ENCODE measurements at places on chromosomes 13 and 19. TPM values are rescaled to one million over a fixed set of nuclear protein-coding genes. Genes with fewer than 3 reads are reported as not detected.

Gene FCAR
- total RNA-seq = 2.4 TPM

GRCh38 chr19:29366757-29367156 is 153.8 kb upstream of the UQCRFS1 start:
- DNase-seq = no peak
- H3K36me3 ChIP-seq = no peaks in the 10 kb centered on the region
- no peak overlapping the region for H3K4me3 ChIP-seq
- no peaks in the 10 kb centered on the region for H3K4me1 ChIP-seq
- H3K27ac ChIP-seq = no peak overlapping the region
- no peaks in the 10 kb centered on the region for H3K27me3 ChIP-seq

GRCh38 chr13:97434397-97435201 is 630 bp downstream of the RAP2A start:
- peak overlapping the region; percentile 81 for H3K4me3 ChIP-seq
- H3K36me3 ChIP-seq = no peaks in the 10 kb centered on the region
- peak; percentile 55 for DNase-seq
- peaks cover 5% of the 10 kb centered on the region for H3K4me1 ChIP-seq

- no peaks in the 10 kb centered on the region for H3K36me3 ChIP-seq
- no peak overlapping the region for H3K4me3 ChIP-seq
- H3K4me1 ChIP-seq = peaks cover 4% of the 10 kb centered on the region
- no peak overlapping the region for H3K27ac ChIP-seq
Measured at GRCh38 chr13:113358653-113359190, 5.2 kb downstream of the GRTP1 start.

- peak overlapping the region; percentile 61 for H3K27ac ChIP-seq
- H3K27me3 ChIP-seq = no peaks in the 10 kb centered on the region
- H3K4me3 ChIP-seq = no peak overlapping the region
- DNase-seq = no peak
- no peaks in the 10 kb centered on the region for H3K36me3 ChIP-seq
Measured at GRCh38 chr13:97339019-97339987, 94.7 kb upstream of the RAP2A start.

GRCh38 chr13:36344173-36344572 is 2.0 kb downstream of the SPART start:
- peak overlapping the region; percentile 86 for H3K4me3 ChIP-seq
- H3K4me1 ChIP-seq = no peaks in the 10 kb centered on the region
- no peaks in the 10 kb centered on the region for H3K36me3 ChIP-seq
- no peak for DNase-seq
- peak overlapping the region; percentile 97 for H3K27ac ChIP-seq
- H3K27me3 ChIP-seq = no peaks in the 10 kb centered on the region

Gene CGB7
- not detected for total RNA-seq

DNA sequence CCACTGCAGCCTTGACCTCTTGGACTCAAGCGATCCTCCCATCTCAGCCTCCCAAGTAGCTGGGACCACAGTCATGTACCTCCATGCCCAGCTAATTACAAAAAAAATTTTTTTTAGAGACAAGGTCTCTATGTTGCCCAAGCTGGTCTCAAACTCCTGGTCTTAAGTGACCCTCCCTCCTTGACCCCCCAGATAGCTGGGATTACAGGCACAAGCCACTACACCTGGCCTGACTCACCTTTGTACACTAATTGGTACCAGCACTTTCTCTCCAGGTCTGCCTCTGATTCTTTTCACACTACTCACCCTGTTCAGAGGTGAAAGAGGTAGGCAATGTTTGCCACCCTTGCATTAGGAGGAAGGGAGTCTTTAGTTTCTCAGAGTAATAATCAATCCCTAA is 5.5 kb upstream of the EPS15L1 start:
- H3K27ac ChIP-seq = no peak overlapping the region
- no peak overlapping the region for H3K4me3 ChIP-seq
- H3K36me3 ChIP-seq = no peaks in the 10 kb centered on the region

Gene ADAMTSL5
- 3.5 TPM for total RNA-seq

- H3K4me3 ChIP-seq = no peak overlapping the region
- no peaks in the 10 kb centered on the region for H3K36me3 ChIP-seq
- DNase-seq = no peak
- H3K27ac ChIP-seq = no peak overlapping the region
- H3K27me3 ChIP-seq = no peaks in the 10 kb centered on the region
- no peaks in the 10 kb centered on the region for H3K4me1 ChIP-seq
Measured at GRCh38 chr19:31326329-31327028, 22.8 kb downstream of the TSHZ3 start.

DNA sequence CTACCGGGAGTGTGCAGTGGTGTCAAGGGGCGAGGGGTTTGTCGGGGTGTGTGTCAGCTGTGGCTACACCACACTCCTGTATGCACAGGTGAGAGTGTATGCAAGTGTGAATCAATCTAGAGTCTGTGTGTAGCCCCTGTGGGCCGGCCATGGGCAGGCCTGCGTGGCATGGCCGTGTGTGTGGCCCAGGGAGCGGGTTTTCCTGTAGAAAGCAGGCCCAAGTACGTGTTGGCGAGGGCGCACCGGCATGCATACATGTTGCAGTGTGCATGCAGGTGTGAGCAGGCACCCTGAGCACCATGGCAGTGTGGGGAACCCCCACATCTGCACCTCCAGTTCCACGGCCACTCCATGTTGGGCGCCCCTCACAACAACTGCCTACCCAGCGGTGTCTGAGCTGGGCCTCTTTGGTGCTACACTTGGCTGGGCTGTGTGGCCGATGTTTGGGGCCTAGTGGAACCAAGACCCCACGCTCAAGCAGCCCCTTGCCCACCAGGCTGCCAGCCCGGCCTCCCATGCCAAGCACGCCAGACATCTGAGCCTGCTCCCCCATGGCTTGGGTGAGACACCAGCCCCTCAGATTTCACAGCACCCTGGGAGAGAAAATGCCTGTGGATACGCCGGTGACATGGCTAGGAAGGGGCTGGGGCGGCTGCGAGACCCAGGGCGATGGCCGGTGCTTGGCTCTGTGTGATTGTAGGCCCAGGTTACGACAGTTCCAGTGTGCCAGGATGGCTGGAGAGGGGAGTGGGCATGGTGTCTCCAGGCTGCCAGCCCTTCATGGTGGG is 2.1 kb downstream of the NFIX start:
- no peak for DNase-seq
- H3K4me1 ChIP-seq = peaks cover 7% of the 10 kb centered on the region
- peak overlapping the region; percentile 96 for H3K27ac ChIP-seq
- H3K4me3 ChIP-seq = peak overlapping the region; percentile 74
- H3K27me3 ChIP-seq = no peaks in the 10 kb centered on the region

Gene KLK12
- not detected for total RNA-seq

DNA sequence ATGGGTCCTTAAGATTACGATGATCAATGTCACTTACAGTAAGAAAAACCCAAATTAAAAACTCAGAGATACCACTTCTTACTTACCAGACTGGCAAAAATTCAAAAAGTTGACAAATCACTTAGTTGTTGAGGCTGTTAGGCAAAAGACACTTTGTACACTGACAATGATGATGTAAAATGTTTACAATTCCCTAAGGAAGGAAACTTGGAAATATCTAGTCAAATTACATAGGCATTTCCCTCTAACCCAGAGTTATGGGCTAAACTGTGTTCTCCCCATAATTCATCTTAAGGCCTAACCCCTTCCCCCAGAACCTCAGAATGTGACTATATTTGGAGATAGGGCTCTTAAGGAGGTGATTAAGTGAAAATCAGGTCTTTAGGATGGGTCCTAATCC is 12.0 kb downstream of the TGDS start:
- no peaks in the 10 kb centered on the region for H3K27me3 ChIP-seq
- H3K4me1 ChIP-seq = no peaks in the 10 kb centered on the region
- no peak overlapping the region for H3K4me3 ChIP-seq
- H3K27ac ChIP-seq = no peak overlapping the region

Gene INSL3
- total RNA-seq = 0.66 TPM

Gene OR7D2
- total RNA-seq = 0.16 TPM

GRCh38 chr13:33497146-33497845 is 211.7 kb upstream of the STARD13 start:
- H3K27me3 ChIP-seq = no peaks in the 10 kb centered on the region
- no peaks in the 10 kb centered on the region for H3K36me3 ChIP-seq
- H3K27ac ChIP-seq = no peak overlapping the region
- H3K4me3 ChIP-seq = no peak overlapping the region
- DNase-seq = no peak

Gene MAMSTR
- 0.32 TPM for total RNA-seq

GRCh38 chr19:9793071-9793591 is 24.6 kb upstream of the ZNF846 start:
- peak; percentile 59 for DNase-seq
- H3K36me3 ChIP-seq = no peaks in the 10 kb centered on the region
- H3K4me3 ChIP-seq = peak overlapping the region; percentile 69
- H3K27me3 ChIP-seq = no peaks in the 10 kb centered on the region
- H3K27ac ChIP-seq = peak overlapping the region; percentile 97

Gene MARCHF2
- 126 TPM for total RNA-seq

DNA sequence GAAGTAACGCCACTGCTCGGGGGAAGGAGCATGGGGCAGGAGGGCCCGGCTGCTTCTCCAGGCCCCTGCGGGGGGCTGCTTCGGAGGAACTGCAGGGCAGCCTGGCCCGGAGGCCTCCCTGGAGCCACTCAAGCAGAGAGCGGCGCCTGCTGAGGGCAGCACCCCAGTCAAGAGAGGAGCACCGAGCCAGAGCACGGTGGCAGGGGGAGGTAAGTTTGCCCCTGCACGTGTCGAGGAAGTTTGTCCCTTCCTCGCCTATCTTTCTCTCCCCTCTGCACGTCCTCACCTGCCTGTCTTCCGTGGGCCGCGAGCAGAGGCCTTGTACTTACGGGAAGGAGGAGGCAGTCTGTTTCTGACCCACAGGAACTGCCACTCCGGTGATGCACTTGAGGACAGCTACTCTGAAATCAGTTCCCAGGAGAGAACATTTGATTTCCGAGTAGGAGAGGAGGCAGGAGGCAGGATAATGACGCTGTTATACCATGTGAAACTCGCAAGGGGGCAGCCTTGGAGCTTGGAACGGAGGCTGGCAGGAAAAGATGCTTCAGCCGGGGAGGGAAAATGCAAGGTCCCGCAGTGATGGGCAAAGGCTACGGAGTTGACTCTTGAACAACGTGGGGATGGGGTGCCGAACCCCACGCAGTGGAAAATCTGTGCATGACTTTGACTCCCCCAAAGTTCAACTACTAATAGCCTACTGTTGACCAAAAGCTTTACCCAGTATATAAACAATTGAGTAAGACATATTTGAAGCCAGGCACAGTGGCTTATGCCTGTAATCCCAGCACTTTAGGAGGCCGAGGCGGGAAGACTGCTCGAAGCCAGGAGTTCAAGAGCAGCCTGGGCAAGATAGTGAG is 5.0 kb downstream of the FFAR1 start:
- no peaks in the 10 kb centered on the region for H3K4me1 ChIP-seq
- no peaks in the 10 kb centered on the region for H3K36me3 ChIP-seq
- H3K4me3 ChIP-seq = no peak overlapping the region
- no peak for DNase-seq

Gene NMRK2
- 0.73 TPM for total RNA-seq

GRCh38 chr19:45205810-45206209 is 27.2 kb downstream of the BLOC1S3 start:
- H3K4me3 ChIP-seq = no peak overlapping the region
- no peak for DNase-seq
- no peaks in the 10 kb centered on the region for H3K36me3 ChIP-seq
- H3K4me1 ChIP-seq = no peaks in the 10 kb centered on the region
- H3K27ac ChIP-seq = no peak overlapping the region

- no peaks in the 10 kb centered on the region for H3K27me3 ChIP-seq
- DNase-seq = no peak
- H3K36me3 ChIP-seq = no peaks in the 10 kb centered on the region
Measured at GRCh38 chr19:10104130-10104513, 1.6 kb upstream of the ANGPTL6 start.
